ENCODE measurements at places on chromosomes 3 and 15. TPM values are rescaled to one million over a fixed set of nuclear protein-coding genes. Genes with fewer than 3 reads are reported as not detected.

The DUOXA2 gene
- polyA plus RNA-seq, result not detected

The ZNF620 gene
- polyA plus RNA-seq, result 14.1 TPM

The SEMA5B gene
- 11.0 TPM for polyA plus RNA-seq

The FAM107A gene
- polyA plus RNA-seq, result 0.61 TPM

The SLC25A26 gene
- 24.8 TPM for polyA plus RNA-seq

The TGM4 gene
- not detected for polyA plus RNA-seq

The EPHB1 gene
- 3.1 TPM for polyA plus RNA-seq

The TRIM42 gene
- not detected for polyA plus RNA-seq

The HHLA2 gene
- not detected for polyA plus RNA-seq

The STOML1 gene
- polyA plus RNA-seq, result 1.5 TPM

The HRG gene
- not detected for polyA plus RNA-seq

The EXD1 gene
- not detected for polyA plus RNA-seq

The GABRG3 gene
- polyA plus RNA-seq, result 0.10 TPM

The GOLGA6D gene
- polyA plus RNA-seq, result 0.71 TPM

The ARHGAP31 gene
- polyA plus RNA-seq, result 0.61 TPM

The CLDN18 gene
- 0.19 TPM for polyA plus RNA-seq

The SERPINI2 gene
- 0.68 TPM for polyA plus RNA-seq

The CYP19A1 gene
- 0.42 TPM for polyA plus RNA-seq

The ST6GAL1 gene
- 17.6 TPM for polyA plus RNA-seq

The GABRA5 gene
- 6.7 TPM for polyA plus RNA-seq

The CPNE9 gene
- 6.2 TPM for polyA plus RNA-seq

The ANKRD63 gene
- polyA plus RNA-seq, result not detected

The PARP14 gene
- polyA plus RNA-seq, result 8.7 TPM

The GOLGA6A gene
- polyA plus RNA-seq, result 0.57 TPM

The LRRIQ4 gene
- not detected for polyA plus RNA-seq

The EOMES gene
- polyA plus RNA-seq, result 0.10 TPM

The CCR8 gene
- polyA plus RNA-seq, result 0.23 TPM

The KNG1 gene
- 0.09 TPM for polyA plus RNA-seq

The CERS3 gene
- 1.8 TPM for polyA plus RNA-seq

The CCDC9B gene
- 0.18 TPM for polyA plus RNA-seq

The SUSD5 gene
- 1.4 TPM for polyA plus RNA-seq

The LTF gene
- polyA plus RNA-seq, result 0.73 TPM

The SLC24A5 gene
- polyA plus RNA-seq, result 0.23 TPM

The UROC1 gene
- not detected for polyA plus RNA-seq

The SPCS1 gene
- polyA plus RNA-seq, result 288 TPM

The CADM2 gene
- polyA plus RNA-seq, result 47.5 TPM

The TTC23 gene
- 6.3 TPM for polyA plus RNA-seq

The SLC12A1 gene
- polyA plus RNA-seq, result 0.57 TPM

The MELTF gene
- 1.4 TPM for polyA plus RNA-seq

The CLRN1 gene
- polyA plus RNA-seq, result 0.45 TPM
